ENCODE measurements at places on chromosomes 1 and 21.

- no peak for DNase-seq
Measured at GRCh38 chr1:177710696-177711620, 258.9 kb downstream of the SEC16B start.

GRCh38 chr1:221069986-221070385 lies 190.7 kb downstream of the HLX start:
- no peak for DNase-seq

DNA sequence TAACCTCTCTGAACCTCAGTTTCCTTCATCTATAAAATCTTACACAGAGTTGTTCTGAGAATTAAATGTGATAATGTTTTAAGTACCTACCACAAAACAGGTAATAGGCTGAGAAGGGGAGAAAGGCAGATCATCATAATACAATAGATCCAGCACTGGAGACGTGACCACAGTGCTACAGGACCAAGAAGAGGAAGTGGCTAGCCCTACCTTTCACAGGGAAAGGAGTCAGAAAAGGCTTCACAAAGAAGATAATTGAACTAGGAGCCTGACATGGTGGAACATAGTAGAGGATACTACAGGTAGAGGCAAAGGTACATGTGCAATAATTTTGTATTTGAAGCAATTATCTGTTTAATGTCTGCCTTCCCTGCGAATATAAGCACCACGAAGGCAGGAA lies 45.1 kb downstream of the ERI3 start:
- no peak for DNase-seq

GRCh38 chr1:91308544-91308943 lies 96.1 kb downstream of the HFM1 start:
- DNase-seq, result no peak

GRCh38 chr1:23719162-23719820 lies 24.0 kb upstream of the ELOA start:
- DNase-seq, result no peak

- DNase-seq, result no peak
Measured at GRCh38 chr1:155504207-155504606, 58.4 kb downstream of the ASH1L start.

DNA sequence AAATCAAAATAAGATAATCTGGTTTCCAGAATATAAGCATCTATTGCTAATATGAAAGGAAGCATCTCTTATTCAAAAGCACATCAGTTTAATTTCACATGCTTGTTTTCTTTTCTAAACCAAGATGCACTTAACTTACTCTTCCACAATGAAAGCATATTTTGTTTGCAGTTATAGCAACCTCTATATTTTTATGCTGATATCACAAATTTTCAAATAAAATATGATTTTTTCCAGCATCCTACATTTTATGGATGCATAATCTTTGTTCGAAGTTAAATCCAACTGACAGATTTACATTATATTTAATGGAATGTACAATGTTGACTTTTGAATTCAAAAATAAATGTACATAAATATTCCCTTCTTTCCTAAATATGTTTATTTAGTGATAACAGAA lies 978.3 kb upstream of the B3GALT2 start:
- DNase-seq, result no peak

DNA sequence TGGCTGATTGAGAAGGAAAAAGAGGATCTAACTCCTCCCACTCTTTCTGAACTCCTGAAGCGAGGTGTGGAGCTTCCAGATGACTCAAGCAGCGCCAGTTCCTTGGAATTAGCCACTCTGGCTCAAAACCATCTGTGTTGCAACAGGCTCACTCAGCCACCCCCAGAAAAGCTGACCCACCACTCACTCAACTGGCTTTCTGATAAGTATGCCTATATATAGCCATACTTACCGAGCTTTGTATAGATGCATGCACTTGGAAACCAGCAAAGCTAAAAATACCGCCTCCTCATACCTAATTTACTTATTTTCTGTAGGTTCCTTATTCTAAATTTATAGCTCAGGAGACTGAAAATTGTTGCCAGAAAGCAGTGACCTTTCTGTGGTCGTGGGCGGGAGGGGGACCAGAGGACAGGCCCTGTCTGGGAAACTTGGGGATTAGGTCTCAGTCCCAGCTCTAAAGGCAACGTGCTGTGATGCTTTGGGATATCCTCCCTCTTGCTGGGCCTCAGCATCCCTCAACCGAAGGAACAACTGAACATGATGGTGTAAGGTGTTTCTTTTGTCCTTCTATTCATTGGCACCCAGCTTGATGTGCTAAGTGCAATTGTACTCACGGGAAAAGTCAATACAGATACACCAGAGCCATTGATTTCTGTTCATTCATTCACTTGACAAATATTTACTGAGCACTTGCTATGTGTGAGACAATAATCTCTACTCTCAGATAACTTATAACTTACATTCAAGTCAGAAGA lies 65.7 kb downstream of the NENF start:
- DNase-seq, result no peak

GRCh38 chr21:37631319-37632117 lies 264.9 kb downstream of the DYRK1A start:
- peak; percentile 46 for DNase-seq

- DNase-seq, result no peak
Measured at GRCh38 chr1:14479865-14480264, 118.6 kb upstream of the KAZN start.

DNA sequence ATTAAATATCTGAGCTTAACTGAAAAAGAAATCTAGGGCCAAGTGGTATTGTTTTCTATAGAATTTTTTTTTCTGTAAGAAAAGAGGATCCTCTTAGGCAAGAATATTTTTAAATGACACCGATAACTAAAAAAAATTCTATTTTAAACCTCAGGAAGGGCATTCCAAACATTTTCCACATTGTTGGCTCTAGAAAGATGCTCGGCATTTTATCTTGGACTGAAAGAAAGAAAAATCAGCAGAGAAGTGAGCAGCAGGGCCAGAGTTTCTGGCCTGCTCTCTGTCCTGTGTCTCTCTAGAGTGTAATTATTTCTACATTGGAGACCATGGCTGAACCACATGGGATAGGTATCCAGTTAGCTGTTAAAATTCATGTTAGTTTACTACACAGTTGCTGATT lies 192.5 kb upstream of the GREM2 start:
- DNase-seq, result no peak

DNA sequence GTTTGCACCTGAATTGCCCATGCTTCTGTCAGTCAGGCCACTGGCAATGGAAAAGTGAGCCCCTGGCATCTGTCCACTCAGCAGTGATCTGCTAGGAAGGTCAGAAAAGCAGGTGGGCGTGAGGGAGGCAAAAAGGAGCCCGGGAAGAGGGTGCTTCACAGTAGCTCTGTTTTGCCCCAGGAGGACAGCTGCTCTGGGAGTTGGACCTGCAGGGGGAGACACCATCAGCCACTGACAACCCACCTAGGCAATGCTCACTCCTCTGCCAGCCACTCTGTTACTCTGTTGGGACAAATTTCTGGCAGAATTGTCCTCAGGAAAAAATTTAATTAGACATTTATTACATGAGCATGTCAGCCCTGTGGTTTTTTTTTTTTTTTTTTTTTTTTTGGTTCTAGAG lies 146.4 kb downstream of the LRIG2 start:
- DNase-seq, result no peak

GRCh38 chr1:225822655-225823403 lies 12.9 kb downstream of the EPHX1 start:
- DNase-seq, result no peak

DNA sequence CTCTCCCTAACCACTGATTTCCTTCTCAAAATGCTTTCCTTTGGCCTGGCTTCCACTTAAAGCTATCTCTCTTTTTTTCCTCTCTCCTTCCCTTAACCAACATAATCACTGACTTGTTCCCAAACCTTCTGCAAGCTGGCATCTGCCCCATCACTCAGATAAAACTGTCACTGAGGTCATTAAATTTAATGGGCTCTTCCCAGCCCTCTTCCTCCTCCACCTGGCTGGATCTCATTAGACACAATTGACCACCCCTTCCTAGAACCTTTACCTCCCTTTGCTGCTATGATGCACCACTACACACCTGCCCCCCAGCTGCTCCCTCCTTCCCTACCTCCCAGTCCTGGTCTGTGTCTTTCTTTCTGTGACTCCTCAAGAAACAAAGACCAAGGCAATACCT lies 44.0 kb upstream of the GJB5 start:
- DNase-seq, result no peak

GRCh38 chr1:197306381-197307062 lies 38.5 kb downstream of the CRB1 start:
- no peak for DNase-seq

DNA sequence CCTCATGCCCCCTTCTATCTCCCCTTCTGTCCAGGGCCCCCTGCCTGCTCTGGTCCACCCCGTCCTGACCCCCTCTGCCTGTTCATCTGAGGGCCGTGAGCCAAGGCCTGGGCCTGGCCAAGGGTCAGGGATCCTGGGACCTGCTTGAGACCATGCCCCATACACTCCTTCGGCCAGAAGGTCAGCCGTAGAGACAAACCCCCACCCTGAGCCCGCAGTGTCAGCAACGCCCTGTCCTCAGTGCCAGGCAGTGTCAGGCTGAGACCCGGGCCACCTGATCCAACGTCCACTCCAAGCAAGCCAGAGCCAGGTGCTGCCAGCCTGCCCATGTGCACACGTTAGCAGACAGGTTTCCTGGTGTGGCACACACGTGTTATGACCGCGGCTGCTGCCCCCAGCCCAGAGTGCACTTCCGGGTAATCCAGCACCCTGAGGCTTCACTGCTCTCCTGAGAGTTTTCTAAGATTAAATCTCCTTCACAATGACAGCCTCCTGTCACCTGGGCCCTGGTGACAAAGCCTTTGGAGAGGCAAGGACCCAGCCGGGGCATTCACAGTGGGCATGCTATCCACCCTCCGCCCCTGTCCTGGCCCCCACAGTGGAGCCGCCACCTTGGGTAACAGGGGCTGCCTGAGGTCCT lies 10.1 kb upstream of the SAMD11 start:
- DNase-seq, result no peak

- no peak for DNase-seq
Measured at GRCh38 chr21:45788198-45788597, 144.7 kb downstream of the PCBP3 start.

- no peak for DNase-seq
Measured at GRCh38 chr21:30044447-30045064, 104.8 kb upstream of the GRIK1 start.

DNA sequence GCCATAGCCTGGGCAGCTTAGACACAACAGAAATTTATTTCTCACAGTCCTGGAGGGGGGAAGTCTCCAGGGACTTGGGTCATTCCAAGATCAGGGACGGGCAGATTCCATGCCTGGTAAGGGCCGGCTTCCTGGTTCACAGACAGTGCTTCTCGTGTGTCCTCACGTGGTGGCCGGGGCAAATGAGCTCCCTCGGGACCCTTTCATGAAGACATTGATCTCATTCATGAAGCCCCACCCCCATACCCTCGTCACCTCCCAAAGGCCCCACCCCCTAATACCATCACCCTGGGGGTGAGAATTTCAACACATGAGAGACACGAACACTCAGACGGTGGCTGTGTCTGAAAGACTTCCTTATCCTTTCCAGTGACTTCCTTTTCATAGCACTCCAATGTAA lies 51.5 kb downstream of the ACOT7 start:
- DNase-seq, result no peak

DNA sequence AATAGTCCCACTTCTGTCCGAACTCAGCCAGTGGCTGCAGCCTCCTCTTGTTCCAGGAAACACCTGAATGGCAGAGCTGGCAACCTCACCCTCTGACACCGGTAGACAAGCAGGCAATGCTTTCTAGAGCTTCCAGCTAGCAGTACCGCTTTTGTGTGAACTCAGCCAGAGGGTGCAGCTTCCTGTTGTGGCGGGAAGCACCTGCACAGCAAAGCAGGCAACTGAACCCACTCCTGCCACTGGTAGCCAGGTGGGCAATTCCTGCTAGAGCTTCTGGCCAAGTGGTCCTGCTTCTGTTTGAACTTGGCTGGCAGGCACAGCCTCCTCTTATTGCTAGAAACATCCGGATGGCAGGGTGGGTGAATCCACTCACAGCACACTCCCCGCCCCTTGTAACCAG lies 40.1 kb upstream of the TMPRSS15 start:
- no peak for DNase-seq

DNA sequence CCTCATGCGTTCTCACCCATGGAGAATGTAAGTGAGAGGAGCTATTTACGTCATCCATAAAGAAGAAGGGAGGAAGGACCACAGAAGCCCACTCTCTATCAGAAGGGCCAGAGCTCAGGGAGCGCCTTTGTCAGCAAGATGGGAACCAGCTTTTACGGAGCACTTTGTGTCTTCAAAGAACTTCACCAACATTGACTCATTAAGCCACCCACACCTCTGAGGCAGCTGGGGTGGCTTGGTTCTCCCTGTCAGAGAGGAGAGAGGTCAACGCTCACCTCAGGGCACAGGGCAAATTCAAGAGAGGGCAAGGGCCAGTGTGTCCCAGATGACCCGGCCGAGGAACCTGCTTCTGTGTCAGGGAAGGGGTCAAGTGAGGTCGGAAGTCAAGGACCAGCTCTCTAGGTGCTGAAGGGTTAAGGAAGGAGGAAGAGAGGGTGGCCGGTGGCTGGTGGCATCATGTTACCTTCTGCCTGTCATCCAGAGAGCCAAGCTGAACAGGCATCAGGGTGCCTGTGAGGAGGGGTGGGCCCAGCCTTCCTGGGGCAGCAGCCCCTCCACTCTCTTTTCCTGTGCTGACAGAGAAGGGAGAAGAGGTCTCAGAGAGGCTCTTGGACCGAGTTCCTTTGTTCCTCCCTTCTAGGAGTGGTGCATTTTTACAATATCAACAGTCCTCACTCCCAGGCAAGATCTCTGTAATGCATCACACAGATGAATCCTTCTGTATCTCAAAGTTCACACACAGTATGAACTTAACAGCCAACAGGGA lies 109.0 kb downstream of the ETS2 start:
- DNase-seq, result peak; percentile 21

DNA sequence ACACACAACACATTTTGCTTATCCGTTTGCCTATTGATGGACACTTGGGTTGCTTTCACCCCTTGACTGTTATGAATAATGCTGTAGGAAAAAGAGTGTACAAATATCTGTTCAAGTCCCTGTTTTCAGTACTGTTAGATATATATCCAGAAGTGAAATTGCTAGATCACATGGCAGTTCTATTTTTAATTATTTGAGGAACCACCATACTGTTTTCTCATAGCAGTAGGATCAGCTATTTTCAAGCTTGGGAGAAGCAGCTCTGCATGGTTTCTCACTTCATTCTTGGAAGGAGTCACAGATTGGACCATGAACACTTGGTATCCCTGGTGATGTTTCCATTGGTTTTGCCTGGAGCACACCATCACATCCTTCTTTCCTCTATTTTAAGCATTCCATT lies 114.4 kb upstream of the ZP4 start:
- DNase-seq, result no peak

- no peak for DNase-seq
Measured at GRCh38 chr1:218488986-218489385, 143.8 kb downstream of the TGFB2 start.

GRCh38 chr21:16741141-16741665 lies 771.6 kb upstream of the CXADR start:
- no peak for DNase-seq

- DNase-seq, result no peak
Measured at GRCh38 chr21:25660233-25660632, 21.2 kb downstream of the JAM2 start.

All from activated naive CD4-positive, alpha-beta T cell treated with anti-CD3 and anti-CD28 coated beads for 36 hours (primary cell).